ENCODE measurements at places on chromosomes 7 and 10.

GRCh38 chr7:128681794-128682537 lies 9.9 kb downstream of the GARIN1A start:
- DNase-seq: no peak

DNA sequence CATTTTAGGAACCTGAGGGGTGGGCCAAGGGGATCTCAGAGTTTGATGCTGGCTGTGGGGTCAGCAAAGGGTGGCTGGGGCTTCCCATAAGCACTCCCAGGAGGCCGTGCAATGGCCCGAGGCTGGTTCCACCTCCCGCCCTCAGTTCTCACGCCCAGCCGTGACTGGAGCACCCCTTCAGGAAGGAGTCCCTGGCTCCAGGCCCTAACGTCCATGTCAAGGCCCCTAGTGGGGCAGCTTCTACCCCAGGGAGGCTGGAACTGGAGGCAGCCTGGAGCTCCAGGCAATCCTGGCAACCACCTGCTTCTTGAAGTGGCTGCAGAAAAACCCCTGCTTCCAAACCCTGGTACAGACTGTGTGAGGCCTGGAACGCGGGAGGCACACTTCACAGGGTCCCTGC lies 165.5 kb downstream of the DIP2C start:
- no peak for DNase-seq

- DNase-seq: no peak
Observed at GRCh38 chr7:138755331-138755747, 42.5 kb upstream of the TMEM213 start.

GRCh38 chr10:84156768-84157167 lies 16.8 kb upstream of the GPR15LG start:
- no peak for DNase-seq

- peak; percentile 22 for DNase-seq
Observed at GRCh38 chr10:34181553-34182300, 633.4 kb downstream of the PARD3 start.

- DNase-seq: no peak
Observed at GRCh38 chr10:80191589-80192270, 13.6 kb downstream of the ANXA11 start.

GRCh38 chr10:118698421-118698820 lies 56.3 kb downstream of the CACUL1 start:
- peak; percentile 37 for DNase-seq

GRCh38 chr10:102627736-102628293 lies 16.5 kb upstream of the TRIM8 start:
- peak; percentile 68 for DNase-seq

DNA sequence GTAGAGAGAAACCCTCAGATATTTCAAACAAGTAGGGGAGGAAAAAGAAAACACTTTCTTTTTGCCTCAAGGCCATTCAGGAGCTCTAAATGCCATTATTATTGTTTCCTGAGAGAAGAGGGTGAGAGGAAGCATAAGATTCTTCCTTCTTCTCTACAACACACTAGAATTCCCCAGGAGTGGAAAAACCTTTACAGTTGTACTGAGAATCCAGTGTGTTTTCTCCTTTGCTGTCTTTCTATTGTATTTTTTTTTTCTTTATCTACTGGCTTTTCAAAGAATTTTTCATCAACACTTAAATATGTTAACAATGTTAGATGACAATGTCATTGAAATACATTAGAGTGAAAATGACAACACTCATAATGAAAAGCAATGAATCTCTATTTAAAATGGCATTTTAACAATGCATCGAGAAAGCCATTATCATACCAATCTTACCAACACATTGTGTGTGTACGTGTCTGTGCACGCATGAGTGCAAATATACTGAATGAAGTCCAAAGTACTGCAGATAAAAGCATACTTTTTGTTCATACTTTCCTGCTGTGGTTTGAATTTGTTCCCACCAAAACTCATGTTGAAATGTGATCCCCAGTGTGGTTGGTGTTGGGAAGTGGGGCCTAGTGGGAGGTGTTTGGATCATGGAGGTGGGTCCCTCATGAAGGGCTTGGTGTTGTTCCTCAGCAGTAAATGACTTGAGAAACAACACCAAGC lies 24.2 kb upstream of the MACC1 start:
- no peak for DNase-seq

DNA sequence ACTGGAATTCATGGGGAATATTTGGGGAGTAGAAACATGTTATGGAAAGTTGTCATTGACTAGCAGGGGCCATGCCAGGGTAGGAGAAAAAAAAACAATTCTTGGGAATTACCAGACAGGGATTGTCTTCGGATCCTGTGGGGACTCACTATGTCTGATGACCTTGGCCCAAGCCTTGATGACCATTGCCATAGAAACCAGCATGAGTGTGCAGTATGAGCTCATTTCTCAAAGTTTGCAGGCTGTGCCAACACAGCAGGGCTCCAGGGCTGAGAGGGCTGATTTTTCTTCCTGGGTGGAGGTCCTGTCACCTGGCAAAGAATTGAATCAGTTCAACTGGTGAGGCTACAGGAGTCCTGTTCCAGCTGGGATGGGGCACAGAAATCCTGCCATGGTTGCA lies 198.3 kb downstream of the ADRA2A start:
- no peak for DNase-seq

DNA sequence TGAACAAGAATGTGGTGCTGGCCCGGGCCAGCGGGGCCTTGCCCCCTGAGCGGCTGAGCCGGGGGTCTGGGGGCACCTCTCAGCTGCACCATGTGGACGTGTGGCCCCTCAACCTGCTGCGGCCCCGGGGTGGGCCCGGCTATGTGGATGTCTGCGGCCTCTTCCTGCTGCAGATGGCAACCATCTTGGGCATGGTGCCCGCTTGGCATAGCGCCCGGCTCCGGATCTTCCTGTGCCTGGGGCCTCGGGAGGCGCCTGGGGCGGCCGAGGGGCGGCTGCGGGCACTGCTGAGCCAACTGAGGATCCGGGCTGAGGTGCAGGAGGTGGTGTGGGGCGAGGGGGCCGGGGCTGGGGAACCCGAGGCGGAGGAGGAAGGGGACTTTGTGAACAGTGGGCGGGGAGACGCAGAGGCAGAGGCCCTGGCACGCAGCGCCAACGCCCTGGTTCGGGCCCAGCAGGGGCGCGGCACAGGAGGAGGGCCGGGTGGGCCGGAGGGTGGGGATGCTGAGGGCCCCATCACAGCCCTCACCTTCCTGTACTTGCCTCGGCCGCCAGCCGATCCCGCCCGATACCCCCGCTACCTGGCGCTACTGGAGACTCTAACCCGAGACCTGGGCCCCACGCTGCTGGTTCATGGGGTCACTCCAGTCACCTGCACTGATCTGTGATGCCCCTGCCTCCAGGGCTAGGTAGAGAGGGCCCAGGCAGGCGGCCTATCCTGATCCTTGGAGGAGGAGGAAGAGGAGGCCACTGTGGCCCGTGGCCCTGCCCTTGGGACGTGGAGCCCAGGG lies 1.1 kb upstream of the TRIP6 start:
- DNase-seq: no peak

- DNase-seq: peak; percentile 8
Observed at GRCh38 chr7:93461350-93461749, 113.2 kb downstream of the CALCR start.

GRCh38 chr10:8583096-8583495 lies 528.6 kb downstream of the GATA3 start:
- DNase-seq: no peak

- DNase-seq: no peak
Observed at GRCh38 chr10:127474501-127474900, 74.6 kb upstream of the NPS start.

- no peak for DNase-seq
Observed at GRCh38 chr10:96978621-96979154, 146.6 kb downstream of the LCOR start.

GRCh38 chr10:92851003-92851402 lies 2.7 kb downstream of the EXOC6 start:
- DNase-seq: no peak

- peak; percentile 71 for DNase-seq
Observed at GRCh38 chr10:5413012-5413938, 918 bp downstream of the NET1 start.

- DNase-seq: no peak
Observed at GRCh38 chr10:19200211-19200610, 151.6 kb downstream of the MALRD1 start.

- no peak for DNase-seq
Observed at GRCh38 chr10:124032087-124032935, 61.1 kb downstream of the CHST15 start.

DNA sequence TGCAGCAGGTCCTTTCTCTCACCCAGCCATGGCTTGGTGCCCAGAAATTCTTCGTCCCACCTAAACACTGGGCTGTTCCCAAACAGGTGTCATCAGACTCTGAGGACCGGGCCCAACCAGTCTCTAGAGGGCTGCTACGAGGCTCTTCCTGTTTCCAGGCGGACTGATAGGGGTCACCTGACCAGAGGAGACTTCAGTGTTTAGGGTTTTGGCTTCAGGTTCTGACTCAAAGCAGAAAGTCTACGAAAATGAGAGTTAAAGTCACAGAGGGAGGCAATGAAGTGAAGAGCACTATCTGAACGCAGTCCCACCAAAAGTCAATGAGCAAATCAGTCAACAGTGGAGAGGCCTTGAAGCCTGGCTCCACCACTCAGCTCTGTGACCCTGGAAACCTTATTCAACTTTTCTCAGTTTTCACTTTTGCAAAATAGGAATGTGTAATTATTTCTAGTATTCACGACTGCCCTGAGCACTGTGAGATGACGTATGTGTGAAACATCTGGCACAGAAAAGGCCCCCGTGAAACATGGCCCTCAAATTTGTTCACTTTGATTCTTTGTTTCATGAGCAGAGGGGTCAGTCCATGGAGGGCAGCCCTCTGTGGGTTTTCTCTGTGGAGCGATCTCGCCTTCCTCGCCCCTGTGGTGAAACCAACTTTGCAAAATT lies 189.9 kb upstream of the PDE1C start:
- DNase-seq: no peak

DNA sequence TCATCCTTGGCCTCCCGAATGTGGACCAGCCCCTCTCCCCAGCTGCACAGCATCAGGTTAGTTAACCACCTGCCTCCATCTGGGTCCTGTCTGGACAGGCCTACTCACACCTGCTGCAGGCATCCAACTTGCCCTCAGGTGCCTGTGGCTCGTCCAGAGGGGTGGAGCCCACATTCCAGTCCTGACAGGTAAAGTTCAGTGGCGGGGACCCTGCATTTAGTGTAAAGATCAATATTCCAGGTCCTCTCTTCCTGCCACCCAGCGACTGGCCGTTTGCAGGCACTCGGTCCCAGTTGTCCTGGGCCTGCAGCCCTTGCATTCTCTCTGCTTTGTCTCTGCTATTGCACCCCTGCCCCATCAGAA lies 15.0 kb downstream of the HTRA1 start:
- no peak for DNase-seq

DNA sequence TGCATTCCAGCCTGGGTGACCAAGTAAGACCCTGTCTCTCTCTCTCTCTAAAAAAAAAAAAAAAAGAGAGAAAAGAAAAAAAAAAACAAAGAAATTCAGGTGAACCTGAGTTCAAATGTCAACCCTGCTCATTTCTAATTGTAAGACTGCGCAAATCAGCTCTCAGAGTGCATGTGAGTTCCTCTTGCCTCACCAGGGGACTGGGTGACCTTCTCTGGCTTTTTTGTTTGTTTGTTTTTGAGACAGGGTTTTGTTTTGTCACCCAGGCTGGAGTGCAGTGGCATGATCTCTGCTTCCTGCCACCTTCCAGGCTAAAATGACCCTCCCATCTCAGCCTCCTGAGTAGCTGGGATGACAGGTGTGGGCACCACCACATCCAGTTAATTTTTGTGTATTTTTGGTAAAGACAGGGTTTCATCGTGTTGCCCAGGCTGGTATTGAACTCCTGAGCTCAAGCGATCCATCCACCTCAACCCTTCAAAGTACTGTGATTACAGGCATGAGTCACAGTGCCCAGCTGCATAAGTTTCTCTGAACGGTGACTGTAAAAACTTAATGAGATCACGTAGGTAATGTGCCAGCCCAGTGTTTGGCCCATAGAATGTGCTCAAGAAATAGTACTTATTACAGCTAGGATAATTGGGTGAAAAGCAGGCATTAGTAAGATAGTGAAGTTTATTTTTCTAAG lies 45.3 kb upstream of the BAMBI start:
- no peak for DNase-seq

DNA sequence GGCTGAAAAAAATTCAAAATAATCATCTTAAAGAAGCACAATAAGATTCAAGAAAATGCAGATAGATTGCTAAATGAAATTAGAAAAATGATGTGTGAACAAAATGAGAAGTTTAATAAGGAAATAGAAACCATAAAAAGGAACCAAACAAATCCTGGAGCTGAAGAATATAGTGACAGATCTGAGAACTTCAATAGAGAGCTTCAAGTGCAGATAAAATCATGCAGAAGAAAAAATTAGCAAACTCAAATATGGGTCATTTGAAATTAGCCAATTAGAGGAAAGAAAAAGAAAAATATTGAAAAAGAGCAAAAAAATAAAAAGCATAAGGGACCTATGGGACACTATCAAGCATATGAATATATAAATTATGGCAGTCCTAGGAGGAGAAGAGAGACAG lies 720.1 kb downstream of the PARD3 start:
- DNase-seq: no peak

DNA sequence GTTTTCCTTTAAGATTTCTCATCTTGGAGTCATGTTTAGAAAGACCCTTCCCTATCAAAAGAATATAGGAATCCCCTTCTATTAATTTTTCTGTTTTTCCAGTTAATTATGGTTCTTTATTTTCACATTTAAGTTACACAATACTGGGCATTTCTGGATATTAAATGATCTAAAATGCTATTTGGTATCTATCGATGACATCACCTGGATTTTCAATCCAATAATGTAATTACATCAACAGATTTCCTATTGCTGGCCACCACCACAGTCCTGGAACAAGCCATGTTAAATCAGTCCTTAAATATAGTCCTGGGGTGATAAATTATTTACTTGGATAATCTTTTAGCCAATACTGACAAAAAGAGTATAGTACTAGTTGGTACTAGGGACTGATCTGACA lies 48.0 kb downstream of the PUS7 start:
- DNase-seq: no peak
